ENCODE measurements at places on chromosomes 6 and 20.

DNA sequence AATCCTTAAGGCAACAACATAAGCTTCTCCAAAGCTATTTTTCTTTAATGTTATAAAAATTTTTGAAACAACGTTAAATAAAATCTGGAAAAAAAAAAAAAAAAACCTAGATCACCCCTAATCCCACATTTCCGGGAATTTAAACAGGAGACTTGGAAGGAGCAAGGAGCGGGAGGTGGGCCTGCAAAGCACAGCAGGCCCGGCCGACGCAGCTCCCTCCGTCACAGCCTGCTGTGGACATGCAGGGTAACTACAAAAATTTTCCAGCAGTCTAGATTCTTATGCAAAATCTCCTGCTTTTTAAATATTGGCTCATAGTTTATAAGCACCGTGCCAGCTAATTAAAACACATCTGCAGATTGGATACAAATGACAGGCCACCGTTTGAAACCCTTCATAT, 23.5 kb downstream of the FOXF2 start:
- DNase-seq: no peak

DNA sequence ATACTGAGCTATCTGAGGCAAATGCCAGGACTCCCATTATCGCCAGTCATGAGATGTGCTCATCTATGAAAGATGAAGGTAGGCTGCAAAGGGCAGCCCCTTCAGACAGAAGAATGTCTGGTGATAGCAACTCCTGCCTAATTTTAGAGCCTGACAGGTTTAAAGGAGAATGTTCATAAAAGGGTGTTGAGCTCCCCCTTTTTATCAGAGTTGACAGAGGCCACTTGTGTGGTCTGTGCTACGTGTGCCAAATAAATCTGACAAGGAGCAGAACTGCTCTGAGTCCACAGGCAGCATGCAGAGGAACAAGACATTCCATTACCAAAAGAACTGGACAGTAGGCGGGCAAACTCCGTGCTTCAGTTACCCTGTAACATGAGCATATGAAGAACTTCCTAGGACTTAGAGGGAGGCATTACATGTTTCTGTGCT, 101.8 kb downstream of the PREP start:
- DNase-seq: no peak

DNA sequence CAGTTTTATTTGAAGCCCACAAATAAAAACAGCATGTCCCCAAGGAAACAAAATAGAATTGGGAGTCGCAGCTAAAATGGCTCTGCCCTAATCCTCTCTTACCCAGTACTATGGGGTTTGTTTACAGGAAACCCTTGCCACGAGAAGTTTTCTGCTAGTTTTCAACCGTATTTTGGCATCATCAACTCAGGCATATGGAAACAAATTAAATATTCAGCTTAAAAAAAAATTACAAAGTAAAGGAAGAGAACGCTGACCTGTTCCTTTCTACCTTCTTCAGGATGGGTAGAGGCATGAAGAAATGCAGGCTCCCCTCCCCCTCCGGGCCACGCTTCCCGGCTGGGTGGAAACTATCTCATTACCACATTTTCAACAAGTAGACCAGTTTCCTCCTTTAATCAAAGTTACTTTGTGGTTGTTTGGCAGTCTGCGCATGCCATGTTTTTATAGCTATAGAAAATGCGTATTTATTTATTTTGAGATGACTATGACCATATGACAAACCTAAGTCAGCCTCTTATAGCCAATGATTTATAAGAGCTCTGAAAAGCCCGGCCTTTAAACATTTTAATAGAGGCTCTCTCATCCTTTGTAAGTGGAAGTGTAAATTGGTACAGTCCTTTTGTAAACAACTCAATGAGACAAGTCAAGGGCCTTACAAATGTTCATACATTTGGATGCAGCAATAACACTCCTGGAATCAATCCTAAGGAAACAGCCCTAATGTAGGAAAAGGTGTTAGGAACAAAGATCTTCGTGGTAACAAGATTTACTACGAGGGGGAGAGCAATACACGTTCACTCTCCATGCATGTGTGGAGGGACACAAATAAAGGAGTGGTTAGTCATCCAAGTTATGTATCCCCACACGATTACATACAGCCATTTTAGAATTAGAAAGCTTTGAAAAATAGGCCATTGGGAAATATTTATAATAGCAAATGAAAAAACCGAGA, 16.1 kb upstream of the ZNF217 start:
- DNase-seq: peak; percentile 67

DNA sequence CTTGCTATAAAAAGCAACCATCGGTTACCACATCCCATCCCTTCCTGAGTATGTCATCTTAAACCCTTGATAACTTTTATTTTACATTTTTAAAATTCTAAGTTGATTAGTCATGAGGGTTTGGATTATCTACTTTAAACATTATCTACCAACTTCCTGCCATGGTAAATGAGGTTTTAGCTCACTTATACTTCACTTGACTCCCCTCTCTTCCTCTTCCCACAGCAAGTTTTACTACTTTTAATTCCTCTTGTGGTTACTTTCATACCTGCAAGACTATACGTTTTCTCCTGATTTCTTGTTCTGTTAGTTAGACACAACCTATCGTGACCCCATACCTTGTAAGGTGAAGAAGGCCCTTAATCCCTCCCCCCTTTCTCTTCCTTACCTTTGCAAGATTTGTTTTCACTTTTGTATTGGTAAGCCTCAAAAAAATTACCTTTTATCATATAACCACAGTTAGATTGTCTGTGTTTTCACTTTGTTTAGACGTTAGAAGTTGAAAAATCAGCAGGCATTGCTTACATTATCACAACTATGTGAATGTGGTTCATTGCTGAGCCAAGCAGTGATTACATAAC, 60.1 kb upstream of the OGFRL1 start:
- DNase-seq: peak; percentile 57

GRCh38 chr6:42720739-42721138, 1.7 kb downstream of the PRPH2 start:
- DNase-seq: no peak

DNA sequence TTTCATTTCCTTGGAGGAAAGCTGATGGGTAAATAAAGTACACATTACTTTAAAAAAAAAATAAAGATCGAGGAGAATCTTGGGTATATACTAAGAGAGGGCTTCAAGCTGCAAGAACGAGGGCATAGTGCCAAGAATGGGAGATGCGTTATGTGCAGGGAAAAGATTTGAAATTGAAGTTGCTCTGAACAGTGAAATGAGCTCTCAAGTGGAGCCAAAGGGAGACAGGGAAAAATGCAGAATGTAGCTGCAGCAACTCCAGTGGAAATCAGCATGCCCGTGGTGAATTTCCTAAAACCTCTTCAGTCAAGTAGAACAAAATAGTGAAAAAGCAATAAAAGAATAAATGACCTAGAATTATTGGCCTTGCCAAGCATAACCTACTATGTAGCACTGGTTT, 11.4 kb upstream of the COL9A1 start:
- no peak for DNase-seq

GRCh38 chr6:27806981-27807440, 105.2 kb downstream of the OR2B2 start:
- DNase-seq: no peak

GRCh38 chr6:82589509-82590206, 226.0 kb downstream of the TPBG start:
- peak; percentile 32 for DNase-seq

- DNase-seq: no peak
Observed at GRCh38 chr6:33201147-33201545, 479 bp downstream of the SLC39A7 start.

GRCh38 chr20:59776626-59777330, 156.7 kb downstream of the SYCP2 start:
- DNase-seq: no peak

DNA sequence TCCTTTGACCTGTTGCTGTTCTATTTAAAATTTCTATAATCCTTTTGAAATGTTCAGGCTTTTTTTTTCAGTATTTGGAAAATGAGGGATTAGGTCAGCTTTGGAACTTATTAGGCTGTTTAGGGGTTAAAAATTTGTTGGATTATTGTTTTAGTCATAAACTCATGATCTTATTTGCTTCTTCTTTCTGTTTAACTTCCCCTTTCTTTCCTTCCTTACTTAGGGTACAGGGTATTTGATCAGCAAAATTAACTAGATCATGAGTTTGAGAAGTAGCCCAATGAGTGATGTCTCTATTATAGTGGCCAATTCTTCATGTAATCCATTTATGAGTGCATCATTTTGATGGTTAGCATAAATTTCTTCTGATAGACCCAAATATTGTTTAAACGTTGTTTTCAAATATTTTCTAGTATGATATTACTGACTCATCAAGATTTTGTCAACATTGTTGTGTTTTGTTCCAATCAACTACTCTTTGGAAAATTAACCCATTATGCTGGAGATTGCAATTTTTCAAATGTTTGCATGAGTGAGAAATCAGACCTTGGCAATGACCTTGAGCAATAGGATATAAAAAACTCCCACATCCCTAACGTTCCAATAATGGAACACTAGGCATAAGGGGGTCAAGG, 94.4 kb downstream of the OTOR start:
- no peak for DNase-seq

GRCh38 chr20:46636514-46636913, 14.7 kb downstream of the SLC13A3 start:
- DNase-seq: no peak

GRCh38 chr6:124676033-124676432, 286.2 kb upstream of the RNF217 start:
- DNase-seq: peak; percentile 32

- no peak for DNase-seq
Observed at GRCh38 chr6:27141529-27142015, 105.9 kb upstream of the PRSS16 start.

GRCh38 chr6:116954938-116955337, 77.9 kb downstream of the RFX6 start:
- DNase-seq: no peak

DNA sequence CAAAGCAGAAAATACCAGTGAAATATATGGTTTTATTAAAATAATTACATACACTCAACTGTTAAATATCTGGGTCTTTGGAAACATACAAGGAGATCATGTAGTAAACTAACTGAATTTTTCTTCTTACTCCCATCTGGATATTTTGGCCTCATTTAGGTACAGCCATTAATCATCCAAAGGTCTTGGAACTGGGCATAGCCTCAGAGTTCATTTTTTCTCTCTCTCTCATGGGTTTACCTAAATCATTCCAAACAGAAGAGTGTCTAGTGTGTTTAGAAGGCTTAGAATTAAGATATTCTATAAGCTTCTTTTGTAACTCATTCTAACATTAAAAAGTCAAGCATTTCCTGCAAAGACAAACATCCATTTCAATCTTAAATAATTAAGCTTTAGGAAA, 79.4 kb downstream of the HMGCLL1 start:
- DNase-seq: no peak

GRCh38 chr6:43037197-43037596, 15.8 kb downstream of the RRP36 start:
- no peak for DNase-seq

- no peak for DNase-seq
Observed at GRCh38 chr6:11251553-11252360, 19.3 kb upstream of the NEDD9 start.
